CD4-positive, alpha-beta T cell treated with Interleukin-1 beta for 1 hour (primary cell): ENCODE measurements at places on chromosomes 2 and 18.

GRCh38 chr18:63410792-63411191 lies 11.5 kb downstream of the VPS4B start:
- no peak for DNase-seq

DNA sequence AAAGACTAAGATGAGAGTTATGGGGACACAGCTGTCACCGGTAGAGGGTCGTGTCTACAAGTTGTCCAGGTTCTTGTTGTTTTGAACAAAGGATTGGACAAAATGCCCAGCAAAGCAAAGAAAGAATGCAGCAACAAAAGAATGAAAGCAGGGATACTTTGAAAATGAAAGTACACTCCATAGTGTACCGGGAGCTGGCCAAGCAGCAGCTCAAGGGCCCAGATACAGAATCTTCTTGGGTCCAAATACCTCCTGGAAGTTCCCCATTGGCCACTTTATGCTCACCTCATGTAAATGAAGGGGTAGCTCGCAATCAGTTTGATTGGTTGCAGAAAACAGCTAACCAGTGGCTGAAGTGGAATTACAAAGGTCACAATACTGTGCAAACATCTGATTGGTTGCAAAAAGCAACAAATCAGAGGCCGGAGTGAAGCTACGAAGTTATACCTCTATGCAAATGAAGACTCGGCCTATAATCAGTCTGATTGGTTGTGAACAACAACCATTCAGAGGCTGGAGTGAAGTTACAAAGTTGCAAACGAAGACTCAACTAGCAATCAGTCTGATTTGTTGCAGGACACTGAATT lies 474.9 kb upstream of the TMEFF2 start:
- no peak for DNase-seq

DNA sequence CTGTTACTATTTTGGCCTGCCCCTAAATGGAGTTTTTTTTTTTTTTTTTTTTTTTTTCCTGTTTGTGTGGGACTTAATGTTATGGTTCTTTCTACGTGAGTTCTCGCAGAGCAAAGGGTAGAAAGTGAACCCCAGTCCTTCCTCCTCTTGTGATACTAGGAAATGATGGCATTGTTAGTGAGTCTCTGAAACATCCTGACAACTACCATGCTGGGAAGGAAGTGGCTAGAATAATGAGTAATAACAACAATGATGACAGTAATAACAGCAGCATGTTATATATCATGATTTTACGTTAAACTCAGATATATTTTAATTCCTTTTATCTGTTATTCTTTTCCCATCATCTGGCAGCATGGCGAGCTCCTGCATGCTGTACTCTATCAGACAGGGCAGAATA lies 216.2 kb upstream of the LINC00305 start:
- no peak for DNase-seq

GRCh38 chr2:228224410-228224809 lies 42.9 kb upstream of the SPHKAP start:
- DNase-seq, result no peak

GRCh38 chr18:9147440-9148202 lies 11.0 kb downstream of the ANKRD12 start:
- peak; percentile 54 for DNase-seq

DNA sequence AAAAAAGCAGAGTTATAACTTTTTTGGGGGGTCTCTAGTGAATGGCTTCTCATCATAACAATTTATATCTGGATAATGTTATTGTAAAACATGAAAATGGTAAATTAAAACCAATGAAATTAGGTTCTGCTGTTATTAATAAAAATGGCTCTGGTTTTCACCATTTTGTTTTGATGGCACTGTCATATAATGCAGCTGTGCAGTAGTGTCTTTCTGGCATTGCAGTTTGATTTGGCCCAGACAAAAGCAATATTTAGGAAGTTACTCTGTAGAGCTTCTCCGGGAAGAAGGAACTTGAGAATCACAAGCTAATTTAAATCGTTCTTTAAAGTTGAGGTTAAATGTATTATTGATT lies 15.1 kb upstream of the NT5C1B start:
- no peak for DNase-seq

DNA sequence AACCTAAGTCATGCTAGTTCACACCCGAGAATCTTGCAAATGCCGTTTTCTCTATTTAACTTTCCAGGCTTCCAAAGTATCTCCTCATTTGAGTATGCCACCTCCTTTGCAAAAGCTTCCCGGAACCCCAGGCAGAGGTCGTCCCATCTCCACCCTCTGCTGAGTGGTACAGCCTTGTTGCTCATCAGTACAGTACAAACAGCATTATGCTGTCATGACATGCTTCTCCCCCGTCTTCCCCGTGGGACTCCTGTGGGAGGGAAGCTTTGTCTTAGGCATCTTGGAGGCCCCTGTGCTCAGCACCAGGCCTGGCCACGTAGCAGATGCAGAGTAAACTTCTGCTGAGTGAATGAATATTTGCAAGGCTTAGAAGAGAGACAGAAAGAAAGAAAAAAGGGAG lies 102.7 kb downstream of the CDCA7 start:
- no peak for DNase-seq

DNA sequence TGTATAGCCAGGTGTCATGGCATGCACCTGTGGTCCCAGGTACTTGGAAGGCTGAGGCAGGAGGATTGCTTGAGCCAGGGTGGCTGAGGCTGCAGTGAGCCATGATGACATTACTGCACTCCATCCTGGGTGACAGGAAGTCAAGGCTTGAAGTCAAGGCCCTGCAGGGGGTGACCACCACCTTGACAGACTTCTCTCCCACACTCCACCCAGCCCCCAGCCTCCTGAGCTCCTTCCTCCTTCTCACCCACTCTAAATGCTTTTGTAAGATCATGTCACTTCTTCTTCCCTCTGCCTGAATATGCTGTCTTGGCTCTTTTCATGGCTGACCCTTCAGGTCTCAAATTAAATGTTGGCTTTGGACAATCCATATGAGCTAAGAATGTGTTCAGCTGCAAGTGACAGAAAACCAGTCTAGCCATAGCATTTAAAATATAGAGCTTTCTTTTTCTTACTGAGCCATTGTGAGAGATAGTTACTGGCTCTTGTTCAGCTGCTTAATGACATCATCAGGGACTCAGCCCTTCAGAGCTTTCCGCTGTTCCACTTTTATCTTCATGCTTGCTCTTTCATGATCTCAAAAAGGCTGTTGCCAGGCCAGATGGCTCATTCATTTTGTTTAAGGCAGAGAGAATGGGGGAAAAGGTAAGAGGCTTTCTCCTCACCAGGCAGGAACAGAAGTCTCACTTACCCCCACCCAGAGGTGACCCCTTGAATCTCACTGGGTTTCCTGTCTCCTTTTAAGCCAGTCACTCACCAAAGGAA lies 36.7 kb upstream of the TTC39C start:
- peak; percentile 22 for DNase-seq

GRCh38 chr2:128502200-128502599 lies 183.5 kb upstream of the HS6ST1 start:
- no peak for DNase-seq

GRCh38 chr2:11346023-11346482 lies 1.6 kb upstream of the ROCK2 start:
- no peak for DNase-seq

GRCh38 chr18:75324686-75325257 lies 102.7 kb downstream of the SMIM21 start:
- no peak for DNase-seq

- no peak for DNase-seq
These were observed 15.0 kb downstream of the ERCC3 start for GRCh38 chr2:127278959-127279358.

- DNase-seq, result no peak
These were observed at the start of gene CTNNA2 for GRCh38 chr2:79512442-79513401. CTNNA2 (plus strand) TSS chr2:79513051.

- no peak for DNase-seq
These were observed 276.9 kb upstream of the ERBB4 start for GRCh38 chr2:212815453-212815852.

DNA sequence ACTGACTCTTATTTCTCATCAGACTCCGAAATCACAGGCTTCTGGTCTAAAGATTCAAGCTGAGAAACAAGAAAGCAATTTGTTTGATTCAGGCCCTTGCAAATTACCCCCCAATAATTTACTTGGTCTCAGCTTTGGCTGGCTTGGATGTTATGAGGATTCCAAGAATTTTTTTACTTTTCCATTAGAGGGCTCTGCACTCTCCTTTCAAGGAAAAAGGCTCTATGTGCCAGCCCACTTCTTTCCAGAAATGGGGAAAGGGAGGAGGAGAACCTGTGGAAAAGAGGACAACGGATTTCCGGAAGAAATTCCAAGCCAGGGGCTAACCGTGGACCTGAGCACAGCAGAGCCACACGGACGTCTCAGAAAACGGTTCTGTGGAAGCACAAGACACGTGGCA lies 44.4 kb downstream of the BCL11A start:
- DNase-seq, result no peak

- DNase-seq, result no peak
These were observed 128.6 kb downstream of the CNTNAP5 start for GRCh38 chr2:124153713-124154112.

- no peak for DNase-seq
These were observed 32.0 kb upstream of the GALNT1 start for GRCh38 chr18:35549564-35549963.

GRCh38 chr2:203740871-203741281 lies 34.4 kb downstream of the CD28 start:
- peak; percentile 76 for DNase-seq

DNA sequence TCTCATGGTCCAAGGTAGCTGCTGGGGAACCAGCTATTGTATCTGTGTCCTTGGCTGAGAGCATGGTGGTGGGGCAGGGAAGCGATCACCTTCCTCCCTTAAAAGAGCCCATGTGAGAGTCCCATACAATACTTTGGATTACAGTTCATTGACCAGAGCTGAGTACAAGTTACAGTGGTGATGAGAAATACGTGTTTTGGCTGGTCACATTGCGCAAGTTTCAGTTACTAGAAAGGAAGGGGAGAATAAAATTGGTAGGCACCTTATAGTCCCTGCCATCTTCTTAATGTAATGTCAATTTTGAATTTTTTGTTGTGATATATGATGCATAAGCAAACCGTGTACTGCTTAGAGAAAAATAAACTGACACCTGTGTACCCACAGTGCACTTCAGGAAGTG lies 67.7 kb downstream of the ZNF407 start:
- no peak for DNase-seq

- peak; percentile 29 for DNase-seq
These were observed 76.5 kb downstream of the CYBRD1 start for GRCh38 chr2:171598713-171599319.

DNA sequence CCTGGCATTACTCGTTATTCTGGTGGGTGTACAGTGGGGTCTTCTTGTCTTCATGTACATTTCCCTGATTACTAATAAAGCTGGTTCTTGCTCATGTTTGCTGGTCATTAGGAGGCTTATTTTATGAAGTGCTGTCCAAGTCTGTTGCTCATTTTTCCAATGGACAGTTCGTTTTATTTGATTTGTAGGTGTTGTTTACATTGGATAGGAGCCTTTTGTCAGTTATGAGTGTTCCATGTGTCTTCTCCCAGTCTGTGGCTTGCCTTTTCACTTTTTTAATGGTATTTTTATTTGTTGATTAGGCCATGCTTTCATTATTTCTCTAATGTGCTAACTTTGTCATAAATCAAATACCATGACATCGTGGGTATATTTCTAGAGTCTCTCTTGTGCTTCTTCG lies 51.9 kb downstream of the CEP192 start:
- no peak for DNase-seq

- DNase-seq, result no peak
These were observed 264.9 kb downstream of the ICOS start for GRCh38 chr2:204201507-204201906.

- DNase-seq, result no peak
These were observed 118.3 kb downstream of the DOK6 start for GRCh38 chr18:69518989-69519388.

DNA sequence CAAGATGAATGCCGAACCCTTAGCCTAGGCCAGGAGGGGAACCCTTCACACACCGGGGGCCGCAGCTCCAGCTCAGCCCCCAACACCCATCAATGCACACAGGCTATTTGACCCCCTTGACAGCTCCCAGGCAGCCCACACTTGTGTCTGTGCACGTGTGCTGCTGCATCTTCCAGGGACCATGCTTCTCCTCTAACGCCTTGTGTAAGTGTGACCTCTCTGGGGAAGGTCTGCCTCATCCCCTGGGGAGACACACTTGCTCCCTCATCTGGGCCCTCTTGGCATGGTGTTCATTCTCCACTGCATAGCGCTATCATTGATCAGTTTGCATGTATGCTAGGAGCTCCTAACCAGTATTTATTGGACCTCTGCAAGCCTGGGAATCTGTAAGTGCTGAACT lies 120.0 kb upstream of the FHL2 start:
- no peak for DNase-seq

- peak; percentile 36 for DNase-seq
These were observed 233.4 kb upstream of the SIX3 start for GRCh38 chr2:44707945-44708660.

- peak; percentile 34 for DNase-seq
These were observed 16.4 kb upstream of the HNMT start for GRCh38 chr2:137947728-137948336.

GRCh38 chr2:234730066-234730640 lies 221.7 kb upstream of the SH3BP4 start:
- DNase-seq, result no peak

- DNase-seq, result peak; percentile 80
These were observed 590.8 kb upstream of the ID2 start for GRCh38 chr2:8090748-8091700.

DNA sequence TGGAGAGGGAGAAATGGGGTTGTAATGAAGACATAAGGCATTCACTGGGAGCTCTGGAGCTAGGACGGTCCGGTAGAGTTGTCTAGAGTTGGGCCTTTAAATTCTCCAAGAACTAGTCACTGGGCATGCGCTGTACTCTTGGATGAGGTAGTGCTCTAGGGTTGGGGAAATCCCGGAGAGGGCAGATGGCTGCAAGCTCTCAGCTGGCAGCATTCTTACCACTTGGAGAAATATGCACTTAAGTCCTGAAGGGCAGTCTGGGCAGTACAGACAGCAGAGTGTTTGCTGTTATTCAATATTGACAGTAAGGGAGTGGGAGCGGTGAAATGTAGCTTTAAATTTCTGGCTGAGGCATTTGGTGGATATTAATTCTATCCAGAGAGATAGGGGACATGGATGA lies 214.6 kb downstream of the RDH14 start:
- no peak for DNase-seq

DNA sequence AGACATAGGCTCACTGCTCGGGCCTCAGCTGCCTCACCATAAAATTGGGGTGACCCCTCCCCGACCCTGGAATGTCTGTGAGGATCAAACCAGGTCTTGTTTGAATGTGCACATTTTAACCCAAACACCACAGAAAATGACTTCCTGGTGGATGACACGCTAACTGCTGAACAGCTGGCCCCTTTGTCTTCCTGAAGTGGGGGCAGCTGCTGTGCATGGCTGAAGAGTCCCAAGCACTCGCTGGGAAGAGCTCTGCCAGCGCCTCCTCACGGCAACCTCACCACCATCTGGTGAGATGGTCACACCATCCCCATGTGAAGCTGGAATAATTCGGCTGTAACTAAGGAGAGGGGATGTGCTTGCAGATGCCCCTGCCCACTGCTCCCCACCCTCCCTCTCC lies 34.0 kb downstream of the AQP12A start:
- DNase-seq, result no peak

DNA sequence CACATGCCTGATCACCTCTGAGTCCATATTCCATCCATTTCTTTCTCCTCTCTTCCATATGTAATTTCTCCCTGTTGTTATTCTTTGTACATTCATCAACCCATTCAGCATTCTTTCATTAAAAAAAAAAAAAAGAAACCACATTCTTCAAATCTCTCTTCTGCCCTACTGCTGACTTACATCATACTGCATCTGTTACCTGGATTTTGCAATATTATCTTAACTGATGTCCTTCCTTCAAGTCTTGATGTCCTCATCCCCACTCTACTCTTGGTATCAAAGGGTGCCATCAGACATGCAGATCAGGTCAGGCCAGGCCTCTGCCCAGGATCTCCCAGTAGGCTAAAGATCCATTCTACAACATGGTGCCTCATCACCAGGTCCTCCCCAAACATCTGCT lies 90.6 kb downstream of the SGPP2 start:
- DNase-seq, result no peak

- no peak for DNase-seq
These were observed 24.0 kb upstream of the SULT1C3 start for GRCh38 chr2:108215794-108216211.
